Amniotic epithelial cell (primary cell): ENCODE measurements at places on chromosomes 4 and X.

GRCh38 chrX:129404670-129405008, 118.7 kb downstream of the SMARCA1 start:
- no peak for DNase-seq

- no peak for DNase-seq
Measured at GRCh38 chr4:185011408-185011807, 6.9 kb upstream of the HELT start.

- DNase-seq: no peak
Measured at GRCh38 chr4:73012673-73013072, 56.8 kb downstream of the COX18 start.

DNA sequence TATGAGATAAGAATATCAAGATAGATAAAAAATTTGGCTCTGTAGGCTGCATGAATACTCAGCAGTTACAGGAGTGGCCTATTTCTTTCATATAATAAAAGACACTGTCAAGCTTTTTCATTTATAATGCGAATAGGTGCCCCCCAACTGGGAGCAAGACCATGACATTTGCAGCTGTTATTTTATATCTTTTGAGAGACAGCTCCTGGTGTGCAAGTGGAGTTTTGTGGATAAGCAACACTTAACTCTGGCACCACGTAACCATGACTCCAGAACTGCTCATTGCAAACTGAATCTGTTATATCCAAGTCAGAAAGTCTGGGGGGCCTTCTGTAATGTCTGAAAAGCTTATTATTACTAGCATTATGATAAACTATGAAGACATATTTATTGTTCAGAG, 1372.4 kb downstream of the C4orf33 start:
- no peak for DNase-seq

- DNase-seq: no peak
Measured at GRCh38 chr4:42501624-42502401, 104.5 kb downstream of the SHISA3 start.

- DNase-seq: no peak
Measured at GRCh38 chr4:23134331-23134730, 441.6 kb downstream of the GBA3 start.

GRCh38 chrX:95728446-95728845, 956.2 kb upstream of the DIAPH2 start:
- DNase-seq: no peak

GRCh38 chrX:134622813-134623185, 35.5 kb downstream of the PLAC1 start:
- peak; percentile 42 for DNase-seq

DNA sequence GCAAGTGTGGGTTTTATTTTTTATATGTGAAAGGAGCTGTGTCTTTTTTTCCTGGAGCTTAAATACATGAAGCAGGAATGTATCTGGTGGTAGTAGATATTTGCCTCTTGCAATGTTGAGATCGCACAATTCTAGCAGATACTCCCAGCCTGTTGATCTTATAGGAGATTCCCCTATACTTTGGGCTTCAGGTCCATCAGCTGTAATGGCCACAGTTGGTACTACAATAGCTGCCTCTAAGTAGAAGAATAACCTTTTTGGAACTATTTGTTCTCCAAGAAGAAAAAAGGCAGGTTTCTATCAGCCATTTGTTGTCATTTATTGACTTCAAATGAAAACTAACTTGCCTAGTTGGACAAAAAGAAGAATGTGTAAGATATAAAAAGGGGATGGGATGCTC, 37.7 kb downstream of the LIMCH1 start:
- no peak for DNase-seq

GRCh38 chrX:23694606-23695005, 27.3 kb downstream of the PRDX4 start:
- DNase-seq: peak; percentile 46
